AG08395 (cell line): ENCODE measurements at places on chromosomes 4 and X.

- DNase-seq = no peak
Observed at GRCh38 chrX:47480576-47480975, 2.4 kb downstream of the ZNF41 start.

DNA sequence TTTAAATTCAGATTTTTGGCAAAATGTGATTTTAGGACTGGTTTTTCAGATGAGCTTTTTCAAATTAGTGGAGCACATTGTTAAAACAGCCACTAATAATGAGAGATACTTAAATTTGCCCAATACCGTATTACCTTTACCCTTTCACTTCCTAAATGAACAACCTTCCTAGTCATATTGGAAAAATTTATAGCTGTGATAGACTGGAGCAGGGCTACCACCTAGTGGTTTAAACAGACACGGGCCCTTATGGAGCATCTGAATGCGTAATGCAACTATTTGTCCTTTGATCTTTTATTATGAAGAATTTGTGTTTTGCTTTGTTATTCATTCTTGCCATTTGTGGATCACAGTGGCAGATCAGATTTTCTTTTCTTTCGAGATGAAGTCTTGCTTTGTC lies 72.7 kb downstream of the KDM6A start:
- DNase-seq = no peak

DNA sequence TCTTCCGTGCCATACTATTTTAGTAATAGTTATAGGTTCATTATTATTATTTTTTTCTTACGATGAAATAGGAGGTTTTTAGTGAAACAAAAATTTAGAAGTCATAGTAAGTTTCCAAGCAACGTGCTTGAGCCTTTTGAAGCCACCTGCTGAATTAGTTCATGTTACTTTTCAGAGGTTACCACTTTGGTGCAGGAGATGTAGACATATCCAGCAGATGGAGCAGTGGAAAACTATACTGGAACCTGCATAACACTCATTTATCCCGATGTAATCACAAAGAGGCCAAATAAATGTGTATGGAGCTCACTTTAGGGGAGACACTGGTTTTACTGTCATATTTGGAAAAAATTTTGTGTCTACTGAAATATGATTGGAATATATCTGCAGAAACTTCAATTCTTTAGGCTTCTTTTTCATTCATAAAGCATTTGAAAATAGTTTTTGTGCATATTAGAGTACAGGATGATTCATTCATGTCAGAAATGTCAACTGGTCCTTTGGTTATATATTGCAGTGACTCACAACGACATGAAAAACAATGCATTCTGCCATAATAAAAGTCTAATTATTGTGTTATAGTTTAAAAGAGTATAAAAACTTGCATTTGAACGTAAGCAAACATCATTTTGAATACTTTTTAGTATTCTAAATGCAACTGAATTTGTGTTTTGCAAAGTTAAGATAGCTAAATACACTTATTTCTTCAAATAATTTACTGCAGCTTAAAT lies 2182.9 kb upstream of the TENM3 start:
- no peak for DNase-seq

DNA sequence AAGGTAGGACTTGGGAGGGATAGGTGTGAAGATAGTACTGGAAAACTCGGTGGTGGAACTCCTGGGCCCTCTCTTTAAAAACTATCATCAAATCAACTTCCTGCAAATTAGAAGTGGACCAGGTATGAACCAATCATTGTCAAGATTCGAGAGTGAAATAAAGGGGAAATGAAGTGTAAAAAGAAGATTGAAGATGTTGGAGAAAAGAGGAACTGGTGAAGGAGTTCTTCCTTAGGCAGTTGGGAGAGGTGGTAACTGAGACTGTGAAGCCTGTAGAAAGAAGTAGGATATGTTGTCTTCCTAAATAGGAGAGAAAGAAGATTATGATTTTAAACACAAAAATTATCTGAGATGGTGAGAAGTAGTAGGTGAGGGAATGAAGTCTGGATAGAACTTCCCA lies 212.2 kb downstream of the PPP1R2C start:
- DNase-seq = no peak

DNA sequence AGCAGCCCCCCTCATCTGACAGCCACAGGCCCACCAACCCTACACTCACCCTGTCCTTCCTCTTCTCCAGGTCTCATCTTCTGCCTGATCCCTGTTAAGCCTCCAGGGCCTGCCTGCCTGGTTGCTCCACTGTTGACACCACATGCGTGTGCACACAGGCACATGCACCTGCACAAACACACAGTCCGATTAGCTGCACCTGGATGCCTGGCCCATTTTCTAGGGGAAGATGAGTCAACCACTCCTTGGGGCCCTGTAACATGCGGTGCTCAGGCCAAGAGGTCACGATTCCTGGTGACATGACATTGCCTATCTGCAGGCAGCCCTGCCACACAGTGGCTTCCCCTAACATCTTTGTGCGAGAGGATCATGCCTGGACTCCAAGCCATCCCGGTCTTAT lies 498.4 kb downstream of the BCOR start:
- DNase-seq = no peak

DNA sequence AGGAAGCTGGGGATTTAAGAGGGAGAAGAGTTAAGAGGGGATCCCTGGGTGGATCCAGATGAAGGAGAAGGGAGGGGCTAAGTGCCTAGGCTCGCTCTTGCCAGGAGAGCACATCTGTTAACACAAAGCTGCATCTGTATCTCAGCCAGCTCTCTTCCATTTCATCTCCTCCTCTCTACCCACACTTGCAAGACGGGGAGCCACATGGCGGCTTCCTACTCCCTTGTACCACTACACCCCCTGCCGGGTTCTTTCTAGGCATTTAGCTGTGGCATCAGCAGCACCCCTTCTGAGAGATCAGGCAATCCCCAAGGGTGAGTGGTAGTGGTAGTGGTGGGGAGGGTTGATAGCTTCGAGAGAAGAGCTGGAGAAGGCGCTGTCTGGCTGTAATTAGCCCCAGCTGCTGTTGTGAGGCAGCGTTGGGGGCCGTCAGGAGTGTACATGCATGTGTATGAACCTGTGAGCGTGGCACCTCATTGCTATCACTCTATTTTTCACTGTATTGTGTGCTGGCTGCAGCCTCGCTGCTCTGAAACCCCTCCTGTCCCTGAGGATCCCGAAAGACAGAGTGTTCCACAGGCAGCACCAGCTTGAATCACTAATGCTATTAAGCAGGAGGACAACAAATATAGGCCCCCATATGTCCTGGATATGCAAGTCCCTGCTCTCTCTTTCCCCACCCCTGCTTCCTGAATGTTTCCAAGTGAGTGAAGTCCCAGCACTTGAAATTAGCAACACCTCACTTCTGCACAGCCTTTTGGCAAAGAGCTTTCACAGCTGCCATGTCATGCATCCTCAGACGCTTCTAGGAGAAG lies 73.7 kb downstream of the RTL9 start:
- no peak for DNase-seq

DNA sequence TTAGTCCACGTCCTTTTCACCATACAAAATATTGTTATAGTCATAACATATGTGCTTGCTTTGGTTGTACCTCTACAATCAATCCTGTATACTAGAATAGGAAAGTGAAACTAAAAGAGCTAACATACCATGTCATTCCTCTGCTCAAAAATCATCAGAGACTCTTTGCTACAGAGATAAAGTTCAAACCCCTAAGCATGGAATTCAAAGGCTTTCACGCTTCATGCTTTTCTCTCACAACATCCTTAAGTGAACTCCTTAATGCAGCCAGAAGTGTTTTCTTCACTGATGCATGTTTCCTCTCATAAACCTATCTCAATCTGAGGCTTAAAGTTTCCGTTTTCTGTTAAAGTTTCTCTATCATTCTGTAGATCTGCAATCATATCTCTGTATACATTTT lies 744.6 kb upstream of the IGFBP7 start:
- DNase-seq = no peak

DNA sequence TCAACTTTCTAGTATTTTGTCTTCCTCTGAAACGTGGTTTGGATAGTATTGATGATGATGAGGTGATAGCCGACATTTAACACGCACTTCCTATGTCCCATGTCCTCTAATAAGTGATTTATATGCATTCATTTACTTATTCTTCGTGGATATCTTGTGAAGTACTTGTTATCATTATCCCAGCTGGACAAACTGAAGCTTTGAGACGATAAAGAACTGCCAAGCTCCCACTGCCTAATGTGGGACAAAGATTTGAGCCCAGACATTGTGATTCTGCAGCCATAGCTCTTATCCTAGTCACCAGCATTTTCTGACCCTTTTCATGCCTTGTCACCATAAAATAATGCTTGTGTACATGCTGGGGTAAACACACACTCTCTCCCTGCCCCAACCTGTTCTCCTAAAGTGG lies 92.5 kb downstream of the RAPGEF2 start:
- DNase-seq = no peak

GRCh38 chrX:65993915-65994460 lies 45.9 kb downstream of the VSIG4 start:
- DNase-seq = no peak

GRCh38 chr4:26509681-26510333 lies 19.5 kb upstream of the CCKAR start:
- DNase-seq = no peak

DNA sequence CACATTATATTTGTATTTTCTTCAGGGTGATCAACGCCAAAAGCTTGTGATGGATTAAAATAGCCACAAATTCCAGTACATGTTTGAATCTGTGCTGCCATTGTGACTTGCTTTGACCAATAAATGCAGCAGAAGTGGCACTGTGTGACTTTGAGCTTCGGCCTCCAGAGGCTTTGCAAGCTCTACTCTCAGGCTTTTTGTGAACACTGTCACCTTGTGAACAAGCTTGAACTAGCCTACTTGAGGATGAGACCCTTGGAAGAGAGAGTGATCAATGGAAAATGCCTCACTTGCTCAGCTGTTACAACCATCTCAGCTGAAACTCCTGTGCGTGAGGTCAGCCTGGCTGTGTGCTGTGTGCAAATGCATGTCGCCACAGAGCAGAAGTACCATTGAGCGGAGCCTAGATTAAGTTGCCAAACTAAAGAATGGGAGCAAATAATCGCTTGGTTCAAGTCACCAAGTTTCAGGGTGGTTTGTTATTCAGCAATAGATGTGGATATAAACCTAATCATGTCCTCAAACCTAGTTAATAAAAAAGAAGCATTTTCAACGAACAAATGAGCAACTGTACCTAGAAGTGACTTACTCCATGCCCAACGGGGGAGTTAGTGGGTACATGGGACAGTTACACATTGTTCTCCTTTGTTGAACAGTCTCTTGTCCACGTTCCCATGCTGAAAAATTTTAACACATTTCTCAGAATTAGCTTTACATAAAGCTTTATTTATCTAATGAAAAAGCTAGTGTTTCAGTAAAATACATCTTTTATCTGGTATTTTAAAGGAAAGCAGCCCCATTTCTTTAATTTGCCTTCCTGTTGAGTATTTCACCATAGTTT lies 23.5 kb downstream of the NOA1 start:
- DNase-seq = no peak

- DNase-seq = no peak
Observed at GRCh38 chr4:112411781-112412550, 104.0 kb downstream of the NEUROG2 start.

GRCh38 chr4:185518494-185518893 lies 16.8 kb downstream of the PDLIM3 start:
- DNase-seq = no peak

- DNase-seq = no peak
Observed at GRCh38 chr4:82782626-82783345, 15.8 kb downstream of the SCD5 start.

DNA sequence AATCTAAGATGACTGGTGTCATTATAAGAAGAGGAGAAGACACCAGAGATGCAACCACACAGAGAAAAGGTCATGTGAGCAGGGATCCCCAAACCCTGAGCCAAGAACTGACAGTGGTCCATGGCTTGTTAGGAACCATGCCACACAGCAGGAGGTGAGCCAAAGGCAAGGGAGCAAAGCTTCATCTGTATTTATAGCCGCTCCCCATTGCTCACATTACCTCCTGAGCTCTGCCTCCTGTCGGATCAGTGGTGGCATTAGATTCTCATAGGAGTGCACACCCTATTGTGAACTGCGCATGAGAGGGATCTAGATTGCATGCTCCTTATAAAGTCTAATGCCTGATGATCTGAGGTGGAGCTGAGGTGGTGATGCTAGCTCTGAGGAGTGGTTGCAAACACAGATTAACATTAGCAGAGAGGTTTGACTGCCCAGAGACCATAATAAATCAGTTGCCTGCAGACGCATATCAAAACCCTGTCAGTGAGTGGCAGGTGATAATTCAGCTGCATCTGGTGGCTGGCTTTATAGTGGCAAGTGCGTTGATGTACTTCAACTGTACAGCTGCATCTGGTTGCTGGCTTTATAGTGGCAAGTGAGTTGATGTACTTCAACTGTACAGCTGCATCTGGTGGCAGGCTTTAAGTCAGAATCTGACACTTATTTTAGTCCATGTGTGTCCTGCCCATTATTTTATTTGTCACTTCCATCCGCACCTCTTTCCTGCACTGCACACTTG lies 19.8 kb upstream of the CXCL2 start:
- DNase-seq = no peak

GRCh38 chrX:16172391-16172790 lies 5.1 kb downstream of the MAGEB17 start:
- DNase-seq = no peak

- no peak for DNase-seq
Observed at GRCh38 chrX:136608295-136608933, 39.5 kb upstream of the CD40LG start.

- no peak for DNase-seq
Observed at GRCh38 chr4:123106747-123107146, 184.3 kb upstream of the NUDT6 start.

GRCh38 chr4:173448103-173448502 lies 49.2 kb upstream of the SCRG1 start:
- DNase-seq = peak; percentile 57

DNA sequence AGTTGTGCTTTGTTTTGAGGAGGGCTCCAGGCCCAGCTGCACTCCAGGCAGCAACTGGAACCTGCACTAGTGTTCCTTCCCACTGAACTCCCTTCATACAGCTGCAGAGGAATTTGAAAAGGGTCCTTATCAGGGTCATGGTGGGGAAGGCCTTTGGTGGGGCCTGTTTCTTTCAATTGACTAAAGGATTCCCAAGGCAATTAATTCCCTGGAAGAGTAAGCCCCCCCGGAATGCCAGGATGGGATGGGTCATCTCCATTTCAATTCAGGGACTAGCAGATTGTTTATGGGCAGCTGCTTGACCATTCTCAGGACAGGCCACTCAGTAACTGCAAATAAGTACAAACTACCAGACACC lies 45.3 kb downstream of the TSC22D3 start:
- no peak for DNase-seq

DNA sequence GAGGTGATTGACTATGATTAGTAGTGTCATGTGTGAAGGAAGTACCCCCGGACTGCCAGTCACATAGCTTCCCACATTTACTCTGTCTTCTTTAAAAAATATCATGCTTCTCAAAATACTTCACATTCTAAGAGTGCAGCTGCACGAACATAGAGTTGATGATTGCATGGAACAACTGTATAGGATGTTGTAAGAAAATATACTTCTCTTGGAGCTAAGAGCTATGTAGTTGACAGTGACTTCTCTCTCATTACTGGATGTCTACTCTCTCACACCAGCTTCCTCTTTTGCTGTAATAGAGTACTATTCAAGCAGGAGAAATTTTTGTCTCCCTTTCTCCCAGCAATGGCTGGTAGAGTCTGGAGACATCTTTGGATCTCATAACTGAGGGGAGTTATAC lies 99.4 kb upstream of the PUDP start:
- DNase-seq = no peak
